ENCODE measurements at places on chromosomes 7 and 10.

- DNase-seq, result no peak
These were observed 130.6 kb downstream of the SPAG6 start for GRCh38 chr10:22475651-22476600.

GRCh38 chr7:105800442-105800841 is 76.0 kb downstream of the ATXN7L1 start:
- DNase-seq, result no peak

DNA sequence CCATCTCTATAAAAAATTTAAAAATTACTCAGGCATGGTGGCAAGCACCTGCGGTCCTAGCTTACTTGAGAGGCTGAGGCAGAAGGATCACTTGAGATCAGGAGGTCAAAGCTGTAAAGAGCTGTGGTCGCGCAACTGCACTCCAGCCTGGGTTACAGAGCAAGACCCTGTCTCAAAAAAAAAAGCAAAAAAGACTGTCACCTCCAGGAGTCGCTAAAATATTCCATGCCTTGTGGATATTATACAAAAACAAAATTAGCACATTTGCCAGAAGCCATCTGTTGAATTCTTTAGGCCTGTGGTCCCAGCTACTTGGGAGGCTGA is 87.0 kb upstream of the SDK1 start:
- no peak for DNase-seq

DNA sequence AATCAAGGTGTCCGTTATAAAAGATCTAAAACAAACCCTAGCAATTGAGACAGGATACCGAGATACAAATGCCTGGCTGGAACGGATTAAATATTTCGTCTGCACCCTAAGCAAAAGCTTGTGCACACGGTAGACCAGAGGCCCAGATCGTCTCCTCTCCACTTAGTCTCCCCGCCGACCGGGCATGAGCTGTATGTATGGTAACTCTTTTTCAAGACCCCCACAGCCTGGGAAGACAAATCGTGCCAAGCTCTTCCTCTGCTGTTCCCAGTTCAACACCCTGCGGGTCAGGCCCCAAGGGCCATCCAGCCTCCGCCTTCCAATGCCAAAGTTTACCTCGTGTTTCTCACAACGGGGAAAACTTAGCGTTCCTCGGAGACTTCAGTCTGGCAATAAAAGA is 285.7 kb upstream of the GALNT17 start:
- DNase-seq, result no peak

GRCh38 chr7:89666136-89666835 is 488.0 kb upstream of the STEAP1 start:
- no peak for DNase-seq

GRCh38 chr10:119737039-119737663 is 11.3 kb downstream of the INPP5F start:
- DNase-seq, result no peak

DNA sequence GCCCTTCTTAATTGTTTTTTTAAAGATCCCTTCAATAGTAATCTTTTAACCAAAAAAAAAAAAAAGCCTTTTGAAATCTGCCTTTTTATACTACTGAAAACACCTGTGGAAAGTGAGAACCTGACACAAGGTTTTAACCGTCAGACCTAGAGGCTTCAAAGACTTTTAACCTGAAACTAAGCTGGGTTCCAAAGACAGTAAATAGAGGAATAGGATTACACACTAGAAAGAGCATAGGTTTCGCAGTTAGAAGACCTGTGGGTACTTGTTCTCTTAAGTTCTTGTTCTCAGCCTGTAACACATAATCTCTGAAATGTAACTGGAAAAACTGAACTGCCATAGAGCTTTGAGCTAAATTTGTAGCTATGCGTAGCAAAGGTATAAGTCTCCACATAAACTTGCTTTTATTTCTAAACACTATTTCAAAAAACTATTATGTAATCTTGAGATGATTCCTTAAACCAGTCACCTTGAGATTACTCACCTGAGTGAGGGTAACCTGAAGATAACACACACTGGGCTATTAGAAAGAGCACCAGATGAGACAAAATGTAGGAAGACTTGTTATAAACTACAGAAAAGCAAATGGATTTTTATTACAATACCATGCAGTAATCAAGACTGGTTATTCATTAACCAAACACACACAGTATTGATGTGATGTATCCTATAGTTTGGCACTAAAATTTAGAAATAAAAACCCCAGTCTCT is 196.6 kb upstream of the FRMD4A start:
- no peak for DNase-seq

GRCh38 chr7:33661430-33662160 is 243.7 kb upstream of the BMPER start:
- DNase-seq, result no peak

DNA sequence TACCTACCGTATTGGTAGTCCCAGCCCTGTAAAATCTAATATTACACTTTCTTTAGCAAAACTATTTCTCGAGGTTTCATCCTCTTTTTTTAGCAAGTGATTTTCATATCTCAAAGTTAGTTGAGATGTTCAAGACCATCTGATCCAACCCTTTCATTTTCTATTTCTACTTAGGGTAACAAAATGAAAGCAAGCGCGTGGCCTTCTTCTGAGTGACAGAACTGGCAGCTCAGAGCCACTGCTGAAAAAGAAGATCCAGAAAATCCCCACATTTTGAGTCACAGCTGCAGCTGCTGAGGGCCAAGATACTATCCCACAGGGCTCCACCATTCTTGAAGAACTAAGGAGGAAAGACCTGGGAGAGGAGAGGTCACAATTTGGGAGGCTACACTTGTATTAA is 24.8 kb upstream of the ZNF800 start:
- no peak for DNase-seq

GRCh38 chr7:112010994-112011393 is 195.2 kb downstream of the DOCK4 start:
- no peak for DNase-seq

GRCh38 chr7:102286237-102287110 is at the start of gene SH2B2:
Gene SH2B2, plus strand, starts transcription at chr7:102286868. Its CDS starts 13,683 bp downstream, at chr7:102300551.
- DNase-seq, result peak; percentile 22

GRCh38 chr10:44950326-44951225 is 9.0 kb upstream of the RASSF4 start:
- DNase-seq, result no peak

- no peak for DNase-seq
These were observed 26.6 kb upstream of the LARP4B start for GRCh38 chr10:958106-958505.

- no peak for DNase-seq
These were observed 828.8 kb upstream of the MBL2 start for GRCh38 chr10:53601260-53601875.

DNA sequence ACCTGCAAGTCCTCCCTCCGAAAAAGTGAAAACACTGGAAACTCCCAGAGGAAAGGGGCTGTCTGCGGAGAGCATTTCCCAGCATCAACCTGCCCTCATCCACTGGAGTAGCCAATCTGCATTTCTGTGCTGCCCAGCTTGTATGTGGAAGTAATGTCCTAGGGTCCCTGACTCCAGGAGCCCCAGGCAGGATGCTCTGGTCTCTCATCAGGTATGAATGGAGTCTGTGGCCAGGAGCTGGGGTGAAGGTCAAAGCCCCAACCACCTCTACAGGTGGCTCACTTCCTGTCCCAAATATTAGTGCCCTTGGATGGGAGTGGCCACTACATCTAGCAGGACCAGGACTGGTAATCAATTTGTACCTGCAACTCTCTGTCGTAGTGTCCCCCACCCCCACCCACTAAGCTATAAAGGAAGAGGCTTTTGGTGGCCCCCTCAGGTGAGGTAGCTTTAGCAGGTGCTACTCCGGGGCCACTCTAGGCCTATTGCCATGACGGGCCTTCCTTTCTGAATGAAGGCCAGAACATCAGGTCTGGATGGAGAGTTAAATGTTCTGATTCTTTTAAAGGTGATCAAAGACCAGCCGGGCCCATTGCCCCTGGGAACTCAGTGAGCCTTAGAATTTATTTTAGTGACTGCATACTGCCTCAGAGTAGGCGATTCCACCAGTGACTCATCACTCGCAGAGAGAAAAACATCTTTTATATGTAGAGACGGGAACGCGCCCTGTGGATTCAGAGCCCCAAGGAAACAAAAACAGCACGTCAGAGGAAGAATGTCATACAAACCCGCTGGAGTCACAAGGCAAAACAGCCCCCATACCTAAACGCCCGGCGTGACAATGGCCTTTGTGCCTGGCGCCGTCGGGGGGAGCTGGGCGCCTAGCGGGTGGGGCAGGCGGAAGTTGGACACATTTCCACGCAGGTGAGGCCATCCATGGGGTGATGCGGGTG is 13.0 kb downstream of the EN2 start:
- DNase-seq, result no peak

DNA sequence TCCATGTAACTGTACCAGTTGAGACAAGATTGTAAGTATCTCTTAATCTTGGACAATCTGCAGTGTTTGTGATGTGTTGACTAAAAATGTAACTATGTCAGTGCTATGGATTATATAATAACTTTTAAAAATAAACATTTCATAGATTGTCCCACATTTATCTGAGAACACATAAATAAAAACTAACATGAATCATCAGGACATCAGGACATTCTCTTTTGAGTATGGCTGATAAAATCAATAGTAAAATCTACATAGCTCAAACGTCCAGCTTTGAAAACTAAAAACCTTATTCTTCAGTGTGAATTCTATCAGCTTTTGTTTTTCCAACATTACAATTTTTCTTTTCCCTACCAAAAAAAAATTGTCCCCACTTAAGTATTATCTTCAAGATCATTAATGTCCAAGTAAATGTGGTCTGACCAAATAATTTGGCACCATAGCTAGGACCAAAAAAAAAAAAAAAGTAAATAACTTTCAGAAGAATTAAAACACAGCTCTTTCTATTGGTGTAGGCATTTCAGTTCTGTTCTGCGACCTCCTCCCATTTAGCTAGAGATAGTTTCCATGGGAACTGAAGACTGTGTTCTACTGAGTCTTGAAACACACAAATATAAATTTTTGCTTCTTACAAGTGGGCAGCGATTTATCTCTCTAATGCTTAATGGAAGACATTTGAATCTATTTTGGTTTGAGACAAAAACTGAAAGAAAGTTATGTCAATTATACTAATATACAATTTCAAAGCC is 123.0 kb upstream of the SGCE start:
- DNase-seq, result no peak

- no peak for DNase-seq
These were observed 95.0 kb downstream of the WDFY4 start for GRCh38 chr10:48779546-48780152.

- no peak for DNase-seq
These were observed 16.2 kb downstream of the DUSP5 start for GRCh38 chr10:110513949-110514348.

DNA sequence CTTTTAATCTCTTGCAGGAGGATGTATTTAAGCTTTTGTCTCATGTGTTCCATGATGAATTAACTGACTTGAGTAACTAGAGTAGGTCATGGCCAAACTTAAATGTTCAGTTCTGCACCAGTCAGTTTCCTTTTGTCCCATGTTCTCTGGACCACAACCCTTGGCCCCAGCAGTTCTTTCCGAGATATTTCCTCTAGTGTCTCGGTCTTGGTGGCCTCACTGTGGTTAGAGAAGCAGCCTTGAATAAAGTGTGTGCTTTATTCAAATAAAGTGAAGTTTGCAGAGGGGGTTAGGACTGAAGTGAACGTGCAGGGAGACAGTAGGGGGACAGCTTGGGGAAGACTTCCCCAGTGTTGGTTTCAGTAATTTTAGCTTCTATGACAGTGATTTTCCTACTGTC is 9.3 kb downstream of the ZNF212 start:
- DNase-seq, result no peak

DNA sequence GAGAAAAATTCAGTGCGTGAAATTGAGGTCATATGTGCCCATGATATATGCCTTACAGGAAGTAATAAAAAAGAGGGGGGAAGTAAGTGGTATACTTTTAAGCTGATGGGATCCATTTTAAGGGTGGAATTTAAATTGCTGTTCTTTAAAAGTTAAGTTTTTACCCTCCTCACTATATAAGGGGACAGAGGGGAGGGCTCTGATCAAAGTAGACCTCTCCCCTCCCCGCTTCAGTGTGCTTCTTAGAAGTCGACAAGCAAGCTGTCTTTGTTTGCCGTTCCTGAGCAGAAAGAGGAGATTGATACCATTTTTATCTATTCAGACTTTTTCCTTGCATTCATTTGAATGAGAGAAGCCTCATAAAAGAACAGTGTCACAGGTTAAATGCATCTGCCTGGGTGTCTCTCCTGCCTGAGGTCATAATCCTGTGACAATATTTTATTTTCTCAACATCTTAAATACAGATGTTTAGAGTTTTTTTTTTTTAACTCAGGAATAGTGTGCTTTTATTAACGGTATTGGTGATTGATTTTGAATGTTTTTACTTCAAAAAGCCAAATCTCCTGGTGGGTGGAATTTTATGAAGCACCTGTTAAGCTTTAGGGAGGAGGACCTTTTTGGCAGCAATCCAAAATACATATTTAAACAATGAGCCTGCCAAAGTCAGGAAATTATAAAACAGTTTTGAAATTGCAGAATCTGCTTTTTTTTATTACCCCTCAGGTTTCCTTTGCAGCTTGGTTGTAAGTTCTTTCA is 141.7 kb downstream of the KAT6B start:
- no peak for DNase-seq

- DNase-seq, result no peak
These were observed 259.4 kb downstream of the CAMK1D start for GRCh38 chr10:12608761-12609160.

GRCh38 chr7:125908711-125909110 is 979.1 kb upstream of the POT1 start:
- DNase-seq, result no peak

GRCh38 chr10:22518167-22518724 is 172.9 kb downstream of the SPAG6 start:
- DNase-seq, result no peak

- no peak for DNase-seq
These were observed 12.4 kb upstream of the RET start for GRCh38 chr10:43064331-43065075.

- DNase-seq, result no peak
These were observed 24.9 kb upstream of the ZC3HAV1L start for GRCh38 chr7:139060695-139061237.

DNA sequence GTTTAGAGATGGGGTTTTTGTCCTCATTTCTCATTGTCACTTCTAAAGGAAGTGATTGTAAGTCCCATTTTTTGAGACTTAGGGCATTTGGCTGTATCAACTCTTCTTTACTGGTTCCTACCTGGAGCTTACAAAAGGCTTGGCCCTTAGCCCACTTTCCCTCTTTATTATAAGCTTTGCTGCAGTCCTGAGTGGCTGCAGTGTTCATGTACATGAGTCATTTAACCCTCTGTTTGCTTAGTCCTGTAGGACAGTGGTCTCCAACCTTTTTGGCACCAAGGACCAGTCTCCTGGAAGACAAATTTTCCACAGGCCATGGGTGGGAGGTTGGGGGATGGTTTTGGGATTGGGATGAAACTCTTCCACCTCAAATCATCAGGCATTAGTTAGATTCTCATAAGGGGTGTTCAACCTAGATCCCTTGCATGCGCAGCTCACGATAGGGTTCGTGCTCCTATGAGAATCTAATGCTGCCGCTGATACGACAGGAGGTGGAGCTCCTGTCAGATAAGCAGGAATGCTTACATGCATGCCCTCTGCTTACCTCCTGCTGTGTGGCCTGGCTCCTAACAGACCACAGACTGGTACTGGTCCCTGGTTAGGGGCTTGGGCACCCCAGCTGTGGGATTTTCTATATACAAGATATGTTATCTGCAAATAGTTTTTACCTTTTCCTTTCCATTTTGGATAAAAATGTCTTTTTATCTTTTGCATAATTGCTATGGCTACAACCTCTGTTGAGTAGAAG is 99.7 kb downstream of the CCSER2 start:
- no peak for DNase-seq
